ENCODE measurements at places on chromosomes 5 and 9.

- no peak for DNase-seq
Measured at GRCh38 chr9:116544896-116545295, 142.2 kb upstream of the TRIM32 start.

DNA sequence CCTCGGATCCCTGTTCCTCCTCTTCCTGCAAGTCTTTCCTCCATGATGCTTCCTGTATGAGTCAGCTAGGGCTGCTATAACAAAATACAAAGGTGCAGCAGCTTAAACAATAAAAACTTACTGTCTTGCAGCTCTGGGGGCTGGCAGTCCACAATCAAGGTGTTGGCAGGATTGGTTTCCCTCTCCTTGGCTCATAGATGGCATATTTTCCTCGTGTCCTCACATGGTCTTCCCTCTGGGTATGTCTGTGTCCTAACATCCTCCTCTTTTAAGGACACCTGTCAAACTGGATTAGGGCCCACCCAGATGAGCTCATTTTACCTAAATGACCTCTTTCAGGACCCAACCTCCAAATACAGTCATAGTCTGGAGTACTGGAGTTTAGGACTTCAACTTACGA, 117.5 kb downstream of the MED10 start:
- DNase-seq: no peak

DNA sequence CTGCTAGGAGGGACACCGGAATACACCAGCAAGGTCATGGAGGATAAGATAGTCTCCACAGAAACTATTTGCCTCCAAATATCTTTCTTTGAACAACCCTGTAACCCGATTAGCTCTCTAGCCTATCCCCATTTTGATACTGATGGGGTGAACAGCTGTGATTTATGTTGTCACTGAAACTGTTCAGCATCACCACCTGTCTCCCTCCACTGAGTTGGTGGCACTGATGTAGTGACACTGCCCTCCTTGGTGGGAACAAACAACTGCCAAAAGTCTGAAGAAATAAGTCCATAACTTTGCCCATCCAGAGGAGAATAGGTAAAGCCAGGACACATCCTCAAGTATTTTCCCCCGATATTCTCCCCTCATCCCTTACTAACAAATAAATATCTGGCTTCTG, 24.3 kb upstream of the KCNV2 start:
- DNase-seq: no peak

DNA sequence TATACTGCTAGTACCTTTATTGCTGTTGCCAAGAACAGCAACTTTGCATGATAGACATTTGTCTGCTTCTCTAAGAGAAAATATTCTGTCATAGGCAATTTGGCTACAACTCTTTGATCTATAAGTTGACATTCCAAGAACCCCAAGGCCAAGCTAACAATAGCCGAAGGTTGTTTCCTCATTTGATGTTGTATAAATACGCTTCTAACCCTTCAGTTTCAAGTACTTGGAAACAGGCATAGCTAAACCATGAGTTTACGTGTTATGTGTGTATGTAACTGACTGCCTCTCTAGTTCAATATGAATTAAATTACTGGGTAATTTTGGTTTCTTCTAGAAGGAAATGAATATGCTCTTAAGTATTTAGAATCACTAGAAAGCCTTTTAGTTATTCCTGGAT, 1034.0 kb downstream of the TLE4 start:
- DNase-seq: no peak

GRCh38 chr5:155952486-155953089, 374.4 kb upstream of the SGCD start:
- DNase-seq: no peak

- no peak for DNase-seq
Measured at GRCh38 chr9:76618762-76619161, 145.5 kb upstream of the PCA3 start.

All from smooth muscle cell of the brain vasculature (primary cell).